ENCODE measurements at places on chromosomes 1 and 21.
A peak's percentile ranks its signal among the peaks of the same experiment; 100 is the strongest.

DNA sequence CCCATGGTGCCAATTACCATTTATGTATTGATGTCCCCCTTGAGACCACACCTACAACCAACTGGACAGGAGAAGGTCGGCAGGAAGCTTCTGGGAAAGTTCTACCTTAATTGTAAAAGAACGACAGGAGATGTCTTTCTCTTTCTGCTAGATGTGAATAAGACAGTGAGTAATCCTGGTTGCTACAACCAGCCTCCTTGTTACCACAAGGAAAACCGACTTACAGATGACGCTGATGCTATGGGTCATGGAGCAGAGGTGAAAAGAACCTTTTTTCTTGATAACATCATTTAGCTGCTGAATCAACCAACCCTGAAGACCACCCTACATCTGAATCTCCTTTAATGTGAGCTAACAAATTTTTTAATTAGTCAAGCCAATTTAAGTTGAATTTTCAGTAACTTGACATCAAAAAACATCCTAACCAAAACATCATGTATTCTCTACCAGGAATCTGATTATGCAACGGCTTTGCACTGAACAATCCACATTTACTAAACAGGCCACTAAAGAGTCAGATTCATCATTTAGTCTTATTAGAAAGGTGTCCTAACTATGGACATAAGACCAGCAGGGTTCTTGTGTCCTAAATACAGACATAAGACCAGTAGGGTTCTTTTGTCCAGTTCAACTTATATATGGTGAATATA lies 23.0 kb downstream of the RGS2 start:
- DNase-seq, result peak; percentile 51

GRCh38 chr1:155499263-155499662 lies 63.3 kb downstream of the ASH1L start:
- peak; percentile 61 for DNase-seq

- no peak for DNase-seq
Measured at GRCh38 chr1:62952596-62952995, 168.7 kb downstream of the ATG4C start.

GRCh38 chr1:1302006-1302430 lies 5.7 kb downstream of the ACAP3 start:
- no peak for DNase-seq

- no peak for DNase-seq
Measured at GRCh38 chr1:18739408-18739807, 108.8 kb downstream of the PAX7 start.

Measured in mammary epithelial cell (primary cell).